ENCODE measurements at places on chromosomes 5 and 9.

DNA sequence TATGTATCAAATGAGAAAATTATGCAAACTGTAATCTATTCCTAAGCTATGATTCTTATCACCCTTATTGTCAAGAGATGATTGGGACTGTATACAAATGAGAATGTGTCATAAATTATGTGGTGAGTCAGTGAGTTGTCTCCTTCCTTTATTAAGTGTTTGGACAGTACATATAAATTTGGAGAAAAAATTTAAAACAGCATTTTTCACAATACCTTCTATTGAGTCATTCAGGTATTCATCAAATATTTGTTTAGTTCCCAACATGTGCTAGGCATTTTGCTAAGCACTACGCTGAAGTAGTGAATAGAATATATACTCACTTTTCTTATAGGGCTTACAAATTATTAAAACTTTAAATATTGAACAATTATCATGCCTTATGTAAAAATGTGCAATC, 36.3 kb upstream of the PTPRD start:
- no peak for DNase-seq

DNA sequence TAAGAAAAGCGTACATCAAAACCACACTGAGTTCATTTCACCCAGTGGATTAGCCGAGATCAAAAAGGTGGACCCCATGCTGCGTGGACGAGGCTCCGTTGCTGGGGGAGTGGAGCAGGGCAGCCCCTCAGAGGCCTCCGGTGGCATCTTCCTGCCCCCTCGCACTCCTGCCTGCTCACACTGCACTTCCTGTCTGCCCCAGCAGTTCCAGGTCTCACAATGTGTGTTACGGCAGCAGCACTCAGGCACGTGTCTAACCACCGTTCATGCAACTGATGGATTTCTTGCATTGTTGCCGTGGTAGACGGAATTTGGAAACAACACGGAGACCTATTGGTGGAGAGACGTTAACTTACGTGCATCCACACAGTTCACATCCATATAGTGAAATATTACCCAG, 196.6 kb upstream of the OTULINL start:
- DNase-seq: peak; percentile 50

GRCh38 chr5:33883482-33883881, 8.3 kb downstream of the ADAMTS12 start:
- DNase-seq: no peak

GRCh38 chr9:134327671-134328231, 1.5 kb downstream of the RXRA start:
- DNase-seq: peak; percentile 69

DNA sequence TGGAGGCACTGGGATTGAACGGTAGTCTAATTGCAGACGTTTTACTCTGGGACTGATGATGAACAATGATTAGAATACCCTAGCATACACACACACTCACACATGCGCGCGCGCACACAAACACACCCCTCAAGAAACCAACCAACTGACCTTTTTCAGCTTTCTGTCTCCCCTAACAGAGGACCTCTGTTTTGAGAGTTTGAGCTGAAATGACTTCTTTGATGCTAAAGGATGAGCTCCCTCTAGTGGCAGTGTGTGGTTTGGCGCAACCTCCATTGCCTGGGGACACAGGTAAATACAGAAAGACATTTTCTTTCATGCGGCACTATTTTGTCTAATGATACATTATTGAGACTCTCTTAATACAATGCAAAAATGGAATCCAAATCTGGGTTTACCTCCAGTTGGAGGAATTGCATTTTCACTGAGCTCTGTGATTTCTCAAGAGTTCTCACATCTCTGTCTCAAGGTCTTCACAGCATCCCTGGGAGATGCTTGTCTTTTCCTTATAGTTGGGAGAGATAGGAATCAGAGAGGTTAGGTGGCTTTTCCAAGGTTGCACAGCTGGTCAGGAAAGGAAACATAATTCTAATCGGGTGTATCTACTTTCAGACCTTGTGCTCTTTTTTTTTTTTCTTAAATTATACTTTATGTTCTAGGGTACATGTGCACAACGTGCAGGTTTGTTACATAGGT, 187.5 kb downstream of the TMEM38B start:
- DNase-seq: peak; percentile 64

GRCh38 chr5:154210163-154210562, 19.6 kb downstream of the GALNT10 start:
- DNase-seq: no peak

- DNase-seq: no peak
These were observed 166.3 kb downstream of the MPDZ start for GRCh38 chr9:13113216-13113615.
